ENCODE measurements at places on chromosomes 7 and 10.
A peak's percentile ranks its signal among the peaks of the same experiment; 100 is the strongest.

GRCh38 chr7:83837683-83838082, 188.7 kb upstream of the SEMA3E start:
- DNase-seq, result no peak

DNA sequence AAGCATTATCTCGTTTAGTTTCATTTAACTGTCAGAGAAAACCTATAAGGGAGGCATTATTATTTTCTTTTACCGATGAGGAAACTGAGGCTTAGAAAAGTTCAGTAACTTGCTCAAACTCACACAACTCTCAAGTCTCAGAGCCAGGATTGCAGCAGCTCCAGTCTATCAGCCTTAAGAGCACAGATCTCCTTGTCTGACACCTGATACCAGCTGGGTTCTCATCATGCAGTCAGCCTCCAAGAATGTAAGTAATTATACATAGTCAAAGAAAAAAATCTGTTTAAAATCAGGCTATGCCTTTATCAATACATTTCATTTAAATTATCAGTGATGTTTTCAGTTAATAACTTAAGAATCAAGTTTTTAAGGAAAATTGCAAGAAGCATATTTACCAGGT, 236.6 kb upstream of the TCF7L2 start:
- DNase-seq, result no peak

DNA sequence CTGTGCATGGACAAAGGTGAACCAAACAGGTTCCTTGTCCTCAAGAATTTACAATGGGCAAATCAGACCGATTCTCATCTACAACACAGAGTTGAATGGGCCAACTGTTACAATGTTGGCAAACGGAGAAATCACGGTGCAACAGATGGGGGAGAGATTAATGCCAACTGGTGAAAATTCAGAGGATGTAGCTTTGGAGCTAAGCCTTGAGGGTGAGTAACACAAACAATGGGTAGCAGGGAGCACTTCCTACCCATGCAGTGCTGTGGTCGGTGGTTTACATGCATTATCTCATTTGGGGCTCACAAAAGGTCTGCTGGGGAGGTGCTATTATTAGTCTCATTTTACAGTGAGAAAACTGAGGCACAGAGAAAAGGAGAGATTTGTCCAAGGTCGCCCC, 902 bp upstream of the NFE2L3 start:
- DNase-seq, result no peak

DNA sequence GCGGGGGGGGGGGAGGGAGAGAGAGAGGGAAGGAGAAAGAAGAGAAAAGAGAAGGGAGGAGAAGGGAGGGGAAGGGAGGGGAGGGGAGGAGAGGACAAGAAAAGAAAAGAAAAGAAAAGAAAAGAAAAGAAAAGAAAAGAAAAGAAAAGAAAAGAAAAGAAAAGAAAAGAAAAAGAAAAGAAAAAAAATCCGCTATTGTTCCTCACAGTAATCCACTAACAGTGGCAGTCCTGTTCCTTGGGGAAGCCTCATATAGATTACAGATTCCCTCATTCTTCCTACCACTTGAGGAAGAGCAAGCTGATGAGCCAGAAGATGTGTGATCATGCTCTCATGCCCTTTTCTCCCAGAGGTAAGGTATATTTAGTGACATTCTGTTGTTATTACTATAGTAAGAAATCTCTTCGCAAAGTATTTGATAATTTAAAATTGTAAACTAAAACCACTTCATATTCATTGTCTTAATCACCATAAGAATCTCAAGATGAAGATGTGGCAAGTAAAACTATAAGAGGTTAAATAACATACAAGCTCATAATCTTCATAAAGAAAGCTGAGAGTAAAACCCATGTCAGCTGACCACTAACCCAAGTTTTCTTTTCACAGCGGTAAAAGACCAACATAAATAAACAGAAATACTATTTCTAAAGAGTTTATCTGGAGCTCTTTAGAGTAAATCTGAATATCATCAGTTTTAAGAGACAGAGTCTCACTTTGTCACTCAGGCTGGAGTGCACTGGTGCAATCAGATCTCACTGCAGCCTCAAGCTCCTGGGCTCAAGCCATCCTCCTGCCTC, 128.1 kb downstream of the JMJD1C start:
- peak; percentile 23 for DNase-seq

GRCh38 chr7:132934017-132934416, 147.9 kb downstream of the CHCHD3 start:
- no peak for DNase-seq

GRCh38 chr10:24848195-24848594, 104.2 kb downstream of the PRTFDC1 start:
- no peak for DNase-seq

DNA sequence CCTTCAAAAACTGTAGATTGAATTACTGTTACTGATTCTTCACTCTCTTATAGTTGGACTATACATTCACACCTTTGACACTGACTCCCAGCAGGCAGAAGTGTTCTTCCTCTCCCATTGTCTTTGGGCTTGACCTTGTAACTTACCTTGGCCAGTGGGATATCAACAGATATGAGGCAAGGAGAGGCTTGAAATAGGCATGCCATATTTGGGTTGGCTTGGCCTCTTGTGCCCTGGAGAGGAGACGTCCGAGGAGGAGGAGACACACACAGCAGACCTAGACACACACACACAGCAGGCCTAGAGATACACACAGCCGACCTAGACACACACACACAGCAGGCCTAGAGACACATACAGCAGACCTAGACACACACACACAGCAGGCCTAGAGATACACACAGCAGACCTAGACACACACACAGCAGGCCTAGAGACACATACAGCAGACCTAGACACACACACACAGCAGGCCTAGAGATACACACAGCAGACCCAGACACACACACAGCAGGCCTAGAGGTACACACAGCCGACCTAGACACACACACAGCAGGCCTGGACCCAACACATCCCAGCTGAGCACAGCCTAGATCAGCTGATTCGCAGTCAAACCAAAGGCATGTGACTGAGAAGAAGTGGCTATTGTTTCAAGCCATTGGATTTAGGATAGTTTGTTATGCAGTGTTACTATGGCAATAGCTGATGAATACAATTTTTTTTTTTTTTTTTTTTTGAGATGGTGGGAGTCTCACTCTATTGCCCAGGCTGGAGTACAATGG, 12.5 kb upstream of the GNA12 start:
- peak; percentile 66 for DNase-seq

DNA sequence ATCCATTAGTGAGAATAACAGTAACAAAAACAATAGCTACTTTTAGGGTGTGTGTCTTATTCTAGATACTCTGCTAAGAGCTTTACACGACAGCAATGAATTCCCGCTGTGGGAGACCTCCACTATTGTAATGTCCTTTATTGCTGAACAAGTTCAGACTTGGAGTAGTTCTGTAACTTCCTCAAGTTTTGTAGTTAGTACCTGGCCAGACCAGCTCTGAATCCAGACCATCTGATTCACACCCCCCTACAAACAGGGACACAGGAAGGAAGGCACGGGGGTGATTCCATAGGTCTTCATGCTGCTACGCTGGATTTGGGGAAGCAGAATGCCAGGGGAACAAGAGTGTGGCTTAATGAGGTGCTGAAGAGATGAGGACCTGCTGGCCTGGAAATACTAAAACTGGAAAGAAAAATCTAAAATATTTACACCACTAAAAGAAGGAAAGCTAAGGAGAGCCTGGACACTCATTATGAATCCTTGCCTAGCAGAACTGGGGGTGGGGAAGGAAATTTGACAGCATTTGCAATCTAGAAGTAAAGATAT, 194.6 kb upstream of the TMEM72 start:
- no peak for DNase-seq

- no peak for DNase-seq
Measured at GRCh38 chr7:141567432-141567831, 16.2 kb downstream of the AGK start.

DNA sequence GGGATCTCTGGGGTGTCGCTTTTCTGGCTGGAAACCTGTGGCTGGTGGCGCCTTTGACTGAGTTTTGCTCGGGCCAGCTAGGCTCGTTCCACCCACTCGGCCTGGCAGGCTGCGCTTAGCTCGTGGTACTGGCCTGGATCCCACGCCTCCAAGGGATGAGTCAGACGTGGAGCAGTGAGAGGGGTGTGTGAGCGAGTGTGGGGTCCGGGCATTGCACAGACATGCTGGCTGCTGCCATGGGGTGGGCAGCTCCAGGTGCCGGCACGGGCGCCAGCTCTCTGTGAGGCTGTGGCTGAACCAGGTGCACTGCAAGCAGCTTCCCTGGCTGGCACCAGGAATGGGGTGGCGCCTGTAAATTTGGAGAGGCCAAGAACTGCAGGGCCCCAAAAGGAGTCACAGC, 63.1 kb upstream of the CACNA2D1 start:
- DNase-seq, result peak; percentile 37

DNA sequence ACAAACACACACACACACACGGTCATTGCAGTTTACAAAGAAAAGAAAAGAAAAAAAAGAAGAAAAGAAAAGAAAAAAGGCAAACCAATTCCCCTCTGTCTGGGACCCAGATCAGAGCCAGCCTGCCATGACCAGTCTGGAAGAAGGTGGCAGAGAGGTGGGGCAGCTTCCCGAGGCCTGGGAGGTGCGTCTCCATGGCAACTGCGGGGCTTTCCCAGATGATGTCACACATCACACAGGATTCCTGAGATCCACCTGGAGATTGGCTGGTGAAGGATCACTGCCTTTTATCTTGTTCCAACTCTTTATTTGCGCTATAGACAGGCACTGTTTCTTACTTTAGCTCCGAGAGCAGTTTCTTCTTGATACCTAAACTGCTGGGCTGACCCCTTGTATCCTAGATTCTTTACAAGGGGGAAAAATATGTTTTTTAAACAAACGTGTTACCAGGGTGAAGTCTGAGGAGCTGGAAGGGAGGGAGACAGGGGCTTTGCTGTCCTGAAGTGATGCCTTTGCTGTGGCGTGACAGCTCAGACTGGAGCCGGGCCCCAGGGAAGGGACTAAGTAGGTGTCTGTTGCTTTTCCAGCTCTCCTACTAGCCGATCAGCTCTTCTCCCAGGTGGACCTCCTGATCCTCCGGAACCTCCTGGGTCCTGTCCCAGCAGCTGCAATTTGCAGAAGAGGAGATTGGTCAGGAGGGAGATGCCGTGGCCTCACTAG, 298.5 kb downstream of the KLF6 start:
- DNase-seq, result peak; percentile 67

GRCh38 chr7:99499371-99499720, 735 bp downstream of the ZNF394 start:
- DNase-seq, result no peak

- DNase-seq, result no peak
Measured at GRCh38 chr7:141979568-141979967, 6.0 kb upstream of the TAS2R38 start.

DNA sequence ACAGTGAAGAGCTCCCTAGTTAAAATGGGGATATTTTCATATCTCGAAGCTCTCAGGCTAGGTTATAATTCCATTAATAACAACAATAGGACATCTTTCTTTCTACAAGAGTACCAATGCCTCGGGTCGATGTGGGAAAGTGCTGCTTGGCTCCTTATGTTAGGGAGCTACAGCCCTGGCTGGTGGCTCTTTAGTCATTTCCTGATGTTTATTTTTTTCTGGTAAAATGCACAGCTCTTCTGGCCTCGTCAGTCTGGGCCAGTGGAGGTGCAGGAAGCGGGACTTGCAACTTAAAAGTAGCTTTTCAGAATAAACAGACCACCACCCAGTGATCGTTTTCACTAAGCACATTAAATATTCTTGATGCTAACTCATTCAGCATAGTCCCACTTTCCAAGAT, 58.3 kb downstream of the MKX start:
- DNase-seq, result no peak

- peak; percentile 41 for DNase-seq
Measured at GRCh38 chr7:21947946-21948345, 2.2 kb upstream of the CDCA7L start.

GRCh38 chr7:78530351-78530750, 731.8 kb downstream of the PHTF2 start:
- DNase-seq, result peak; percentile 53

DNA sequence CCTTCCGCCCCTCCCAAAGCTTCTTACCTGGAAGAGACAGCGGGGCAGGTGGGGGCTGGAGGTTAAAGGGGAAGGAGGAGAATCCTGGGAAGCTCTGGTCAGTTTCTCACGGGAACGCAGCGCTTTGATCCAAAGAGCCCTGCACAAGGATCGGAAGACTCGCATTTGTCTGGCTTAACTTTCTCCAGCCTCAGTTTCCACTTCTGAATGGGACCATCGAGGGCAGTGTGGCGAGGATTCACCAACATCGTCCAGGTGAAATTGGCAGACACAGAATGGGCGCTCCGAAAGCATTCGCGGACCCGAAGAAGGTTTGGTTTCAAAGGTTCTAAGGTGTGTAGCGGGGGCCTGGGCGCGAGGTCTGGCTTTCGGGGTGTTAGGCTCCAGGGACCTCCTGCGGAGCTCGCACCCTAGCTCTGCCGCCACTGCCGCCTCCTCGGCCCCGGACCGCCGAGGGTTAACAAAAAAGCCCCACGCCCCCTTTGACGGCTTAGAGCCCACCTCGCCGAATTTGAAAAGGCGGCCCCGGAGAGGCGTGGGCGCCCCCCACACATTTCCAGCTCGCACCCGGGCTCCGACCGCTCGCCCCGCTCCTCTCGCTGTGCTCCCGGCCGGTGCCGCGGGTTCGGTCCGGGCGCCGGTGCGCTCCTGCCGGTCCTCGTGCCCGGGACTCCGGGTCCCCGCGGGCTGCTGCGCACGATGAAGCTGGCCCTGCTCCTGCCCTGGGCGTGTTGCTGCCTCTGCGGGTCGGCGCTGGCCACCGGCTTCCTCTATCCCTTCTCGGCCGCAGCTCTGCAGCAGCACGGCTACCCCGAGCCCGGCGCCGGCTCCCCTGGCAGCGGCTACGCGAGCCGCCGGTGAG, at the start of gene COL26A1:
Gene COL26A1 (plus strand): TSS at position 542 of the 862 bp plus-strand sequence. CDS start 158 bp downstream, at position 700.
- DNase-seq, result peak; percentile 35

DNA sequence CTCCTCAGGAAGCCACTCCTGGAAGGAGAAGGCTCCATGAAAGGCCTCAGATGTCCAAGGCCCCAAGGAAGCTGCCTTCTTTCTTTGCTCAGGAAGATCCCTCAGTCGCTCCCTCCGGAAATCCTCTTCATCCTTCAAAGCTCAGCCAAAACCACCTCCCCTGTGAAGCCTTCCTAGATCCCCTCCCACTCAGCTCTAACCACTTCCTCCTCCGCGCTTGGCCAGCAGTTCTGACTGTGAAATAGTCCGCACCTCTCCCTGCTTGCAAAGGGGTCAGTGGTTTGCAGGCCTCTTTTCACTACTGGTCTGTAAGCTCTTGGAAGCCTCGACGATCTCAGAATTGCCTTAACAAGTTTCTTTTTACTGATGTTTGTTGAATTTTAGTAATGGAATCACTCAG, 23.9 kb downstream of the PYROXD2 start:
- DNase-seq, result no peak

DNA sequence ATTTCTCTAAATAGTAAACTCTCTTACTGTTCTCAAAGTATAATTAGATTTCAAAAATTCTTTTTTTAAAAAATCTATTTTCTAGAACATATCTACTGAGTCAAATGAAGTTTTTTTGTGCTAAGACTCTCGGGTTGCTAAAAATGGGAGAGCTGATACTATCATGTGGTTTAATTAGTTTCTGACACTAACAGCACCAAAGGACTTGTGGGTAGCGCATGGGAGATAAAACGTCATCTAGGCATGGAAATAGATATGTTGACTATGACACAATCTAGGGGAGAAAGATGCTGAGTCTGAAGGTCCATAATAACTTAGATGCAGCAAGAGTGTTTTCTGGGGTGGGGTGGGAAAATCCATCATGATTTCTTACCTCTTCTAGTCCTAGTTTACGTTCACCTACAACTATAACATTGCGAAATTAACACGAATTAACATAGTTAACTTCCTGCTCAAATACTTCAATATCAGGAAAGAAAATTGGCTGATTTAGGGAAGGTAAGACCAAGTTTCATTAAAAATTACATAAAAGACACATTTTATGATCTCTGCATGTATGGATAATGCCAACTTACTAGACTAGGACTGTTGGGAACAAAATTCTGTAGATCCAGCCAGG, 14.3 kb upstream of the ARMC3 start:
- no peak for DNase-seq

Data from mesenchymal stem cell (in vitro differentiated cells and primary cell).